IPS-NIHi11 (cell line): ENCODE measurements at places on chromosomes 5 and 9.

DNA sequence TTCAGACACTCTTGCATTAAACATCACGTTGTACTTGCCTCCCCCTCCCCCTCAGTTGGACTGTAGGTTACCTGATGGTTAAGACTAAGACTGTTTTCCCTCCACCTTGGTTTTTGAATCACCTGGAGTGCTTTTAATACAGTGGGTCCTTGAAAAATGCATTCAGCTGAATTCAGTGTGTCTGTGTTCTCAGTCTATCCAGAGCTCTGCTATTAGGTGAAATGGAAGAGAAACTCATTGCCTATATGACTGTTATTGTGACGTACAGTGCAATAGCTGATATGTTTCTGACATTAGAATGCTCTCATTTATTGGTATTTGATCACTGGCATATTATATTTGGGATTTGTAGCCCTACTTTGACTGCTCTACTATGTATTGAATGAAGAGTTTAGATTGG is 108.5 kb downstream of the F2RL2 start:
- DNase-seq = no peak

DNA sequence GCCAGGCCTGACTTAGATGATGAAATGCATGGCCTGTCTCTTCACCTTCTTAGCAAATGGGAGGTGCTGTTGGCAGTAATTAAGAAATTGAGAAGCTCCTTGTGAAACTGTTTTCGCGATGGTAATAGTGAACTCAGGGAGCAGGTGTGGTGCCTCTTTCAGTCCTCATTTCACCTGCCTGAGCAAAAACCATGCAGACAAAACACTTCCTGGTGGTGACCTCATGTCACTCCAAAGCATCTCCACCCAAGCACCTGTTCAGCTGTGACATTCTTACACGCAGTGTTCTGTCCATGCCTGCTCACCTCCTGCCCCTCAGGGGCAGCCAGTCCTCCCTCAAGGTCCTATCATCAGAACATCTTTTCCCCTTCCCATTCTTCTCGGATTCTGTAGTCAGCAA is 146.5 kb downstream of the CD180 start:
- DNase-seq = no peak

GRCh38 chr9:137077758-137078693 is 709 bp downstream of the UAP1L1 start:
- no peak for DNase-seq

GRCh38 chr5:159017786-159018185 is 81.9 kb downstream of the EBF1 start:
- peak; percentile 59 for DNase-seq
